Stimulated activated CD4-positive, alpha-beta T cell treated with anti-CD3 and anti-CD28 coated beads, Interleukin-2, amount 100 ng/mL, for 4 hours (primary cell): ENCODE measurements at places on chromosomes 5 and 9.

- no peak for DNase-seq
These were observed 28.2 kb downstream of the PLCXD3 start for GRCh38 chr5:41482173-41482572.

DNA sequence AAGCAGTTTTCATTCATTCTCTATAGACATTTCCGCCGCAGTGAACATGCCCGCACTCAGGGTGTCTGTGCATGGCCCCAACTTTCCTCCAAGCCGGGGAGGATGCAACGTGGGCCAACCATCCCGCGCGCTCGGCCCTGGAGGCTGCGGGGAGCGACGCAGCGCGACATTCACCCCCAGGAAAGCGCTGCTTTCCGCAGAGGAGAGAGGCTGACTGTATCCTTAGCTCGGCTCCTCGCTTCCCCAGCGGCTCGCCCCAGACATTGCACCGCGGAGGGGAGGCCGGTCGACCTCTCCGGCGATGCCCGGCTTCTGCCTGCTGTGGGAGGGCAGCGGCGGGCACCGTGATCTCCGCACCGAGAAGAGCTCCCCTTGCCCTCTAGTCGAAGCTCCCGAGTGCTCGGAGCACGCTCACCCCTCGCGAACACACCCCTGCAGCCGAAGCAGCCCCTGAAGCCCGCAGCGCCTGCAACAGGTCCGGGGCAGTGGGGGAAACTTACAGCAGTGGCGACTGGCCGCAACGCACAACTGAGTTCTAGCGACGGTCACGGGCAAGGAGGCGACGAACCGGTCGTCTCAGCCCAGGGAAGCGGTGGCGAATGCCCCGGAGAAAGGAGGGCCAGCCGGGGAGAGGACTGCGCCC lies 600 bp downstream of the ENC1 start:
- DNase-seq: no peak

DNA sequence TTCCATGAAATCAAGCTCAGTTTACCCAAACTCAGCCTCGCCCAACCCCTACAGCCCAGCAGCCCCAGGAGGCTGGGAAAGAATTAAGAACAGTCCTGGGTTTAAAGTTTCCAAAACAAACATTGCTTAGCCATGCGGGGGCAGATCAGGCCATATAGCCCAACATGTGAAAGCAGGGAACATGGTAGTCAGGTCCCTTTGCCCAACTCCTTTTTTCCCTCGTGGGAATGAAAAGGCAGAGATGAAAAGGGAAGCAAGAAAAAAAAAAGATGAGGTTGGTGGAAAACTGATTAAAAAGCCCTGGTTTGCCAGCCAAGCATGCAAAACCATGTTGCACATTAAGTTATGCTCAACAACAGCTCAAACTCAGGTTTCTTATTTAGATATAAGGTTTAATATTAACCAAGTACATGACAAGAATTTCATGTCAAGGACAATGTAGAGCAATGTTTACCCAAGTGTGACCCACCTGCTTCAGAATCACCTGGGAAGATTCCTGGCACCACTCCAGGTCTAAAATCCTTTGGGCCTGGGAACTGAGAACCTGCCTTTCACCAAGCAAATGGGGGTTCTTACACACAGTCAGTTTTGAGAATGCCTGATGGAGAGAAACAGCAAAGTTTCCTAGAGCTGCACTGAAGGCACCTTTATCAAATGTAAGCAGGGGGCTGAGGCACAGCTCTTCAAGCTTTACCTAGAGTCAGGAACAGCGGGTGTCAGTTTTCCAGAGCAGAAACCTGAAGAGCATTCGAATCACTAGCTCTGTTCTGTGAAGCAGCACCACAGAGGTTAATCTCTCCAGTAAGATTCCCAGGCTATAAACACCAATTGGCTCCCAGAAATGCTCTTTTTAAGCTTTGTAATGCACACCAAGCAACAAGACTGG lies 1.7 kb downstream of the FREM1 start:
- no peak for DNase-seq

DNA sequence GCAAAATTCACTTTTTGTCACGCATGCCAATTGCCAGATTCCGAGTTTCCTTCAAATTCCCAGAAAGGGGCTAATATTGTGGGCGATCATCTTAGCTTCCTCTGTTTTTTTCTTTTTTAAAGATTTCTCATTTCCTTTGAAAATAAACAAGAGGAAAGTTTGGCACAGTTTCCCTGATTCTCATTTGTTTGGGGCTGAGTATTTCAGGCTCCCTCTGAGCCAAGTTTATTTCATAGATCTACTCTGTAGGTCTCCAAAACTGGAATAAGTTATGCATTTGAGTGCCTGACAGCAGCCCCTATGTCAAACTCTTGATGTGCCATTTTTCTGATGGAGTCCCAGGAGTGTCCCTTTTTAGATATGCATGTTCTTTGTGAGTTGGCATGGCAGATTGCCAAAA lies 1297.2 kb upstream of the WWC1 start:
- DNase-seq: no peak

DNA sequence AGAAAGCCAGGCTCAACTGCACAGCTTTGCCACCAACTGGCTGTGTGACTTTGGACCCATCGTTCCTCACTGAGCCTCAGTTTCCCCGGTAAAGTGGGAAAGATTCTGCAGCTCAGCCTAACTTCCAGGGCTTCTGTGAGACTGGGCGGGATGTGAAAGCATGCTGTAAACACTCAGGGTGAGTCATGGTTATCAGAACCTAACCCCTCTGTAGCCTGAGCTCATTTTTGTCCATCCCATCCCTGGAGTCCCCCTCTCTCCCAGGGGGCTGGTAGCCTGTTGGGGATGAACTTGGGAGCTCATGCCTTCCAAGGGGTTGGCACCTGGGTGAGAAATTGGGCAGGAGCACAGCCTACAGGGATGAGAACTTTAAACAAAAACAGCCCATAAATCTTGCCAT lies 2.3 kb downstream of the CCDC69 start:
- DNase-seq: no peak

GRCh38 chr9:127308652-127309434 lies 44.3 kb downstream of the GARNL3 start:
- no peak for DNase-seq
